ENCODE measurements at places on chromosomes 5 and 9. TPM values are rescaled to one million over a fixed set of nuclear protein-coding genes. Genes with fewer than 3 reads are reported as not detected.

The KCNIP1 gene
- 0.23 TPM for polyA plus RNA-seq

The TLX3 gene
- polyA plus RNA-seq: 0.05 TPM

The LIFR gene
- 27.5 TPM for polyA plus RNA-seq

The PITX1 gene
- polyA plus RNA-seq: 0.46 TPM

The PCDHGC5 gene
- 0.11 TPM for polyA plus RNA-seq

The PCSK1 gene
- polyA plus RNA-seq: 0.48 TPM

The TRIM7 gene
- polyA plus RNA-seq: 5.3 TPM

The GABRA6 gene
- not detected for polyA plus RNA-seq

The SAXO1 gene
- polyA plus RNA-seq: 0.02 TPM

The SUSD3 gene
- 31.0 TPM for polyA plus RNA-seq

The SLC6A3 gene
- 14.9 TPM for polyA plus RNA-seq

The ECM2 gene
- 3.5 TPM for polyA plus RNA-seq

The CCDC192 gene
- 0.11 TPM for polyA plus RNA-seq

The TRAF1 gene
- 21.7 TPM for polyA plus RNA-seq

The STK32A gene
- 0.09 TPM for polyA plus RNA-seq

The SLC34A3 gene
- polyA plus RNA-seq: 0.14 TPM

The LURAP1L gene
- polyA plus RNA-seq: 6.8 TPM

The DMRT3 gene
- polyA plus RNA-seq: 0.21 TPM

The PCDHGA12 gene
- polyA plus RNA-seq: 0.71 TPM

The LRRC70 gene
- polyA plus RNA-seq: 10.1 TPM

The PHF24 gene
- polyA plus RNA-seq: 0.37 TPM

The RFX3 gene
- polyA plus RNA-seq: 7.8 TPM

The HTR1A gene
- polyA plus RNA-seq: not detected

The SEPTIN8 gene
- 13.8 TPM for polyA plus RNA-seq

The PCDHB8 gene
- 0.05 TPM for polyA plus RNA-seq

The NR4A3 gene
- 13.6 TPM for polyA plus RNA-seq

The ANKRD18A gene
- 9.2 TPM for polyA plus RNA-seq

The NEURL1B gene
- polyA plus RNA-seq: 5.3 TPM

The ACOT12 gene
- 0.14 TPM for polyA plus RNA-seq

The TMOD1 gene
- 4.2 TPM for polyA plus RNA-seq

The CCDC69 gene
- 30.9 TPM for polyA plus RNA-seq

Data from thymus (tissue), 14 donors.